Fibroblast of skin of back (primary cell): ENCODE measurements at places on chromosomes 5 and 9.

DNA sequence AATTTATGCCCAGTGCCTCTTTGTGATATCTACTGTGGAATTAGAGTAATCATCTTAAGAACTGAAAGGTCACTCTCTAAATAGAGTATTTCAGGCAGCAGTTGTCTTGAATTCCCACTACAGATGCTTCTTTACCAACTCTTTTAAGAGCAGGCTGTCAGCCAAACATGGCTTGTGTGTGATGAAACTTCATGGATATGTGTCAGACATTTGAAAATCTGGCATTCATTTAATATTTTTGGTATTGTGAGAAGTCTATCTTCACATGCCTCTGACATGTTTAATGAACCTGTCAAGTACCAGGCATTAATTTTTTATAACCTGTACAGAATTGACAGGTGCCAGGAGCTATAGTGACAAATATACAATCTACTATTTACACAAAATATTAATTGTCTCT is 318.6 kb downstream of the CDH9 start:
- no peak for DNase-seq

DNA sequence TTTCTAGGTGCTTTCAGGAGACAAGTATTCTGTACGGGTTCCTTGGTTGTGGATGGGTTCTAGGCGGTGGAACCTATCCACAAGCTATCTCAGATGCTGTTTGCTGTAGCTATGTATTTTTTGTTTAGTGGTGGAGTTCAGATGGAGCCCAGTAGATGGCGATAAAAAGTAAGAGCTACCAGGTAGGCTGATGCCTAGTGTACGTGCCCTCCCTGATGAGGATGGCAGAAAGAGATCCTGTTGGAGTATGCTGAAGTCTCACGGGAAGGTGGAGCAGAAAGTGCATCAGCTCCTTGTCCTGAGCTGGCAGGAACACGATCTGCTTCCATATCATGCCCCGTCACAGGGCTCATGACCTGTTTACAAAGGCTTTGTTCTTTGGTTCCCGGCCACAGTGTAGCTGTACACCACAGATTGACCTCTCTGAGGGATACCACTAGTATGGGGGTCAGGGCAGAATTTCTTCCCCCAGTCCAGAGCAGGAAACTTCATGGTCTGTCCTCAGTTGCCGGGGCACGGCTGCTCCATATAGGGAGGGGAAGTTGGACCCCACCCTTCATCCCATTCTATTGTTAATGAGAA is 12.6 kb upstream of the UGT3A2 start:
- DNase-seq = peak; percentile 54

GRCh38 chr5:146878476-146879172 is at the start of gene PPP2R2B:
Gene PPP2R2B, minus strand, starts transcription at chr5:146878757.
- DNase-seq = peak; percentile 32

- no peak for DNase-seq
Measured at GRCh38 chr9:14831074-14831473, 79.2 kb downstream of the FREM1 start.

GRCh38 chr9:95770653-95771131 is 104.8 kb upstream of the ERCC6L2 start:
- DNase-seq = peak; percentile 43

GRCh38 chr9:78563269-78563668 is 266.3 kb downstream of the PSAT1 start:
- no peak for DNase-seq

DNA sequence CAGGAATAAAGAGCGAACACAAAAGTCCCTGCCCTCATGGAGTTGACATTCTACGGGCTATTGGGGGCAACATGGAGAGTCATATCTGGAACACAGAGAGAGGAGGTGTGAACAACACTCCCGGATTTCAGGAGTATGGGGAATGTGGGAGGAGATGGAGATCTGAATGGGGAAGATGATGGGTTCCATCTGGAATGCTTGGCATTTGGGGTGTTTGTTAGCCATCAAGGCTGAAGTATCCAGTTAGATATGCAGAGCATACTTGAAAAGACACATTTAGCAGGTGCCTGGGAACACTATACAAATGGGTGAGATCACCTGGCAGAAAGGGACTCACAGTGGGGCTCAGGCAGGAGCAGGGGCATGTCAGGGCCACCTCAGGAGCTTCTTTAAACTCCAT is 61.1 kb downstream of the EGFLAM start:
- peak; percentile 27 for DNase-seq

DNA sequence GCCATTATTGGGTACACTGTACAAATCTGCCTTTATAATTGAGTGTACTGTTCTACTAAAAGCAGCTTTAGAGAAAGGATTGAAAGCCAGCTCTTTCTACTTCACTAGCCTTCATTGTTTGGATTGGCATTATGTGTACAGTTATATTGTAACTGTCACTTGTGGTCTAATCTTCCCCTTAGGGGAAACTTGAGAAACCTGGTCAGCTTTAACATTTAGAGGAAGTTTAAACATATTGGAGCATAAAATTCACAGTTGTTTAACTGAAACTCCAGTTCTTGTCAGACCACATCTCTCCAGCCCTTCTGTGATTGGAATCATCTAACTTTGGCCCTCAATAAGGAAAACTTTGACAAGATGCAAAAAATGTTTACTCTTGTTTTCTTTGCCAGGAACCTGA is 24.6 kb downstream of the PIK3R1 start:
- no peak for DNase-seq

GRCh38 chr5:72232838-72233237 is 87.2 kb downstream of the MRPS27 start:
- no peak for DNase-seq

DNA sequence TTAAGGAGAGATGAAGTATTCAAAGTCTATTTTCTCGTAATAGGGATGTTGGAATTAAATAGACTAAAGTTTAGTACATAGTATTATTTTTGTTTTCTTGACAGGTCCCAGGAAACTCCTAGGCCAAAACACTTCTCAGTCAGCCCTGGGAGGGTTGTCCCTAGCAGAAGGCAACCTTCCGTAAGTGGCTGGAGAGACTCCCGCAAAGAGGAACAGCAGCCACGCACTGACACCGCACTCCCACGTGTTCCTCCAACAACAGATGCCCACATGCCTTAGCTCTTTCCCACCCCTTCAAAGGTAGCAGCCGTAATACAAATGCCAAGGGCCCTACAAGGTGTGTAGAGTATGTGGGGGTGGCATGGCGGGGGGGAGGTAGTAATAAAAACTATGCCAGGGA is 28.4 kb downstream of the PCDHGC5 start:
- no peak for DNase-seq

DNA sequence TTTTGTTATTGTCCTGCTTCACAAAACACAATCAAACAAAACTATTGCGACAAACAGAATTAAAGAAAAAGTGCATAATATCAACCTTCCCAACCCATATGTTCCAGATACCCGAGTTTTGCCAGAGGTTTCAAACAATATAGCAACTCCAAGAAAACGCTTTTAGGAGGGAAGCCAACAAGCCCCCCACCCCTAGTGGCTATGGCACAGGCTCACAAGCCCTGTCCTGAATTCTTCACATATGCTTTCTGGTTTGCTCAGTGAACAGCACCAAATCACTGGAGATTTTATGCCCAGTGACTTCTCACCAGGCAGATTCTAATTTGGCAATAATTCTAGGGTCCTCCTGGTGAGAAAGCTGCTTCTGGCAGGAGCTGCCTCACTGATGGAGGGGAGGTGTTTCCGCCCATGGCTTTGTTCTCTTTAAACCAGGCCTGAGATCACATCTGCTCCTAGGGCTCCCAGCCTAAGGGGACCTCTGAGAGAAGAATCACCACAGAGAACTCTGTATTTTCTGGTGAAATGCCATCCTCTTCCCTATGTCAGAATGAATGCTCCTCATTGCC is 1982.4 kb downstream of the EFNA5 start:
- DNase-seq = no peak

DNA sequence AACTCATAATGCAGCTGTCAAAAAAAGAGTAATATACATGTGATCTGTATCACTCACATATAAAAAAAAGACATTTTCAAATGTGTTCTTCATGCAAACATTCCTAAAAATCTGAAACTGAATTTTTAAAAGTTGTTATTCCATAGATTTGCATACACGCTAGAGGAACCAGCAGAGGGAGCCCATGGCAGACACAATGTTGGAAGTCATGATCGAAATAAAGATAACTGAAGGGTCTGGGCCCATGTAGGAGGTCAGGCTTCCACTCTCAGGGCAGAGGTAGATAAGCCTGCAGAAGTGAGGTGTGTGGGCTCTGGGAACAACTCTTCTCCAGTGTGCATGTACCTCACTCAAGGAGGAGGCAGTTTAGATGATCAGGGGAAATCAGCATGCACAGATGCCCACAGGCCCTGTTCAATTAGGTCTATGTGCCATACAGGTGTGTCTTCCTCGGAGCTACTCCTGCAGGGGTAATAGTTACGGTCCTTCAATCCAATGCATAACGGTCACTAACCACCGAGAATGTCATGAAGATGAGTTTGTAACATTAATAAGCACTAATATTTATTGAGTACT is 208.6 kb downstream of the EPB41L4A start:
- DNase-seq = peak; percentile 38

- no peak for DNase-seq
Measured at GRCh38 chr9:115216873-115217272, 98.9 kb upstream of the TNC start.

- DNase-seq = no peak
Measured at GRCh38 chr5:142521706-142522105, 164.2 kb downstream of the FGF1 start.

DNA sequence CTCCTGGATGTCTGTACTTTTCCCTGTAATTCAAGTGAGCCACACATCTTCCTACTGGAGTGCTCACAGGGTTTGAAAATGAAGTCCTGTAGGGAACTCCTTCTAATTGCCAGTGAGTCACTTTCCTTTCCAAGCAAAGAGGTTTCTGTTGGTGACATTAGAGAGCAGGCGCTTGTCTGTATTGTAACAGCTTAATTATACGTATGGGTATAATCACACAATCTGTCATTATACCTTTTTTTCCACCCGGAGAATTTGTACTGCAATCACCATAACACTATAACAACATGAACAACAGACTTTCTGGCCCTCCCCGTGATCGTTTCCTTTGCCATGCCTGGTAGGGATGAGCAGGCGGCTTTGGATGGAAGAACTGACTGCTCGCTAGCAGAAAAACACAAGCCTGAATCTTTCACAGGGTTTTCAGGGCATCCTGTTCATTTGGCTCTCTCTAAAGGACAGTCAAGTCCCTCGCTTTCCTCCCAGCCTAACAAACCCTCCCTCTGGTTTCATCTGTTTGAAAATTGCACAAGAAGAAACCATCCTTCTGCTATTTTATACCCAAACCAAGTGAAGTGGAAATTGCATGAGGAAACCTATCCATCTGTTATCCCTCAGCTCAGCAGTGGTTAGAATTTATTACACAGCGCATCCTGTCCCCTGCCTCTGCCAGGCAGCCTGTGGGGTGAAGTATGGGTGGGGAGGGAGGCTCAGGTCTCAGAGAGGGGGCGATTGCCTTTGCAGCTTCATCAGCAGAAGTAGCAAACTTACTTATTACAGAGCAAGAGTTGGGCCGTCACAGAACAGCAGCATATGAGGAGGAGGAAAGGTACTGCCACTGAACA is 307.0 kb upstream of the TLE4 start:
- DNase-seq = peak; percentile 27

- DNase-seq = peak; percentile 37
Measured at GRCh38 chr5:53425687-53426511, 54.5 kb upstream of the FST start.

DNA sequence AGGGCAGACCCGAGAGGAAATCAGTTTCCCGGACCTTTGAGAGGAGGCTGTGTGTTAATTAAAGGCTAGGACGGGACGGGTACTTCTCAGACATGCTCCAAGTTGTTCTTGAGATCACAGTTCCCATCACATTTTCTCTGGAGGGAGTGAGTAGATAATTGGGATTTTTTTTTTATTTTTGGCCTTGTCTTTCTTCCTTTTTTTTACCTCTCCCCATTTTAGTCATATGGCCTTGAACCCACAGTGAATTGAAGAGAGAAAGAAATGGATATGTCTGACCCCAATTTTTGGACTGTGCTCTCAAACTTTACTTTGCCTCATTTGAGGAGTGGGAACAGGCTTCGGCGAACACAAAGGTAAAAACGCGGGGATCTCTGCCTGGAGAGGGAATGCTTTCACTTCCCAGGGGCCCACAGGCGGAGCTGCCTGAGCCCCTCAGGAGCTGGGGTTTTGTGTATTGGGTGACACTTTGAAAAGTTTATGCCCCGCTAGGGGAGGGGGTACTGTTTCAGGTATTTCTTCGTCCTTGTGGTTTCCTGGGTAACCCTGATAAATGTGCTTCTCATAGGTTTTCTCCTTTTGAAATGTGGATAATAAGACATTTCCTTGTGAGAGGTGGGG is 191.8 kb downstream of the CD180 start:
- no peak for DNase-seq

- peak; percentile 86 for DNase-seq
Measured at GRCh38 chr9:122126331-122127261, 33.0 kb downstream of the NDUFA8 start.

DNA sequence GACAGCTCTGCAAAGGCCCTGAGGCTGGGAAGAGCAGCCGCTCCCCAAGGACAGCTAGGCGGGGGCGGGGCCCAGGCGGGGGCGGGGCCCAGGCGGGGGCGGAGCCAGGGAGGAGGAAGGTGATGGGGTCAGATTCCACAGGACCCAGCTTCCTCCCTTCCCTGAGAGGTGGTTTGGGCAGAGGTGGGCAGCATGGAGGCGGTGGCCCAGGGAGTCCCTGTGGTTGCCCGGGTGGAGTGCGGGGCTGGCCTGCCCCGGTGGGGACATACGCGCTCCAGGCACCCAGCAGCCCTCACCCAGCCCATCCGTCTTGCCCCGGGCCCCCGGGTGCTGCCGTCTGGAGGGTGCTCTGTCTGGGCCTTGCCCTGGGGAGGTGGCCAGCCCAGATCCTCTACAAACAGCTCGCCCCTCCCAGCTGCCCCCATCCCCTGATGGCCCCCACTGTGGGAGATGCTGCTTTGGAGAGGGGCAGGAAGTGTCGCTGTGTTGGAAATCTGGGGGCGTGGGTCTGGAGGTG is 11.0 kb upstream of the RNU6ATAC start:
- DNase-seq = no peak

GRCh38 chr9:131663288-131663687 is 76.6 kb downstream of the RAPGEF1 start:
- no peak for DNase-seq

DNA sequence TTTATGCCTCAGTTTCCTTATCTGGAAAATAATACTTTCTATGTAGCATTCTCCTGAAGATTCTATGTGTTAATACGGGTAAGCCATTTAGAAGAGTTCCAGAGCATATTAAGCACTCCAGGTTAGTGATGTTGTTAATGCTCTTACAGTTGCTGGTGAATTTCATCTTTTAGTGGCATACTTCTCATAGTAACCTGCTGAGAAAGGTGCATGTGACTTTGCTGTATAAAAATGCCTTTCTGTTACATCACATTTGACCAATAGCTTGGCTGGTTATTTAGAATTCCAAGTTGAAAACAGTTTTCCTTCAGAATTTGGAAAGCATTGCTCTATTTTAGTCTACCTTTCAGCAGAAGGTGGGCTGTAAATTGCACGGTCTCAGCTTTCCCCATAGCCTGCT is 27.2 kb downstream of the GCNT1 start:
- DNase-seq = no peak

- DNase-seq = no peak
Measured at GRCh38 chr5:79512049-79512448, 1.9 kb downstream of the HOMER1 start.

DNA sequence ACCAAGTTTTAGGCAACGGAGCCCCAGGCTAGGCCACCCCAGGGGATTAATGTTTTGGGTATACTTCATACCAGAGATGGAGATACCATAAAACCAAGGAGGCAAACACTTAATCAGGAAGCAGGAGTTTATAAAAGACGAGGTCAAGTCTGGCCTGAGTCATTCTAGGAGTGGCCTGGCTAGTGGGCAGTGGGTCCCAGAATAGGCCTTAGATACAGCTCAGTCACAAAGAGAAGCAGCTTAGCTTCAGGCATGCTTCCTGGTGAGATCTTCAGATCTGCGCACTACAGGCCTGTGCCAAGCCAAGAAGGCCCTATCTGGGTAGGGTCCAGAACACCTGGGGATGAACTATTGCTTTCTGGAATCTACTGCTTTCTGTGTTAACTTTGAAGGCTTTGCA is 20.6 kb upstream of the NR5A1 start:
- peak; percentile 12 for DNase-seq
